Amygdala (tissue), 56 donors: ENCODE measurements at places on chromosomes 16 and 17.

DNA sequence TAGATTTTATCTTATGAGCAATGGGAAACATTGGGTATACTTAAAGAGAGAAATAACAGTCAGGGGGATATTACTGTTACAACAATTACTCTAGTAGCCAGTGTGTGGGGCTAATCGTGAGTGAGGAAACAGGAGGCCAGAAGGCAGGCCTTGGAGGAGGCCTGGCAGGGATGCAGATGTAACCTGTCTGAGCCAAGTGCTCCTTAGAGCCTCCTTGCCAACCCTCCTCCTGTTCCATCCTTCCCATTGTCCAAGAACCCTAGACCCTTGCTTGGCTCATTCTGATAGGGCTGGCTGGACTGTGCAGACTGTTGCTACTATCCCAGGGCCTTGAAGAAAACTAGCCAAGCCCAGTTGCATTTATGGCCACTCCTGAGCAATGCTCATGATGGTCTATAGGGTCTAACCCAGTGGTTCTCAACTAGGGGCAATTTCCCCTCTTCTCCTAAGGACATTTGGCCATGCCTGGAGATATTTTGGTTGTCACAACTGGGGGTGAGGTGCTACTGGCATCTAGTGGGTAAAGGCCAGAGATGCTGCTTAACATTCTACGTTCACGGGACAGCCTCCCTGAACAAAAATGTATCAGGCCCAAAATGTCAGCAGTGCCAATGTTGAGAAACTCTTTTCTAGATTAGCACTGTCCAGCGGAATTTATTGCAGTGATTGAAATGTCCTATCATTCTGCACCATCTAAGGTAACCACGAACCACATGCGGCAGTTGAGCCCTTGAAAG lies 24.4 kb upstream of the WSCD1 start:
- no peak for DNase-seq

DNA sequence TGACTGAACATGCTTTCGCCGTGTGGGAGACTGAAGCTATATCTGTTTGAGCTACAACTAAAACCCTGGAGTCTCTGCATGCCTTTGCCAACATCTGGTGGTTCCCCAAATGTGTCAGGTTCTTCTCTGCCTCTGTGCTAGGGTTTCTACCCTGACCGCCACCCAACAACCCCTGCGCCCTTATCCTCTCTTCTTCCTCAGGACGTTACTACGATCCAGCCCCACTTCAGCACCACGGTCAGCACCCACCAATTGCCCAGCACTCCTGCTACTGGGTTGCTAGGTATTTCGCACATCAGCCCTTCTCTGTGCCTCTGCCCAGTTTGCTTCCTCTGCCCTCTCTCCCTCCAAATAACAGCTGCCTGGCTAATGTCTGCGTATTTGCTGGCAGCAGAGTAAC lies 106.3 kb upstream of the HSBP1 start:
- DNase-seq = no peak

DNA sequence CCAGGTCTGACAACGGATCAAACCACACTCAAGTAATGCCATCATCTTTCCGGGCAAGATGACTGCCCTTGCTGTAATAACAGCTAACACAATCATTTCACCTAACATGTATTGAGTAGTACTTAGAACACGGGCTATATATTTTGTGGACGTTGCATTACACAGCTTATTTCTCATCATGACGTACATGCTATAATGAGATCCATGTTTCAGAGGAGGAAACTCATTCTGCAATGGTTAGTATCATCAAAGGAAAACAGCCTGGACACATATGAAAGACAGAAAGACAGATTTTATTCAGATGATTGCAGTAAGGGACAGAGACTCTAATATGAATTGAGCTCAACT lies 446.7 kb downstream of the HS3ST3B1 start:
- no peak for DNase-seq

DNA sequence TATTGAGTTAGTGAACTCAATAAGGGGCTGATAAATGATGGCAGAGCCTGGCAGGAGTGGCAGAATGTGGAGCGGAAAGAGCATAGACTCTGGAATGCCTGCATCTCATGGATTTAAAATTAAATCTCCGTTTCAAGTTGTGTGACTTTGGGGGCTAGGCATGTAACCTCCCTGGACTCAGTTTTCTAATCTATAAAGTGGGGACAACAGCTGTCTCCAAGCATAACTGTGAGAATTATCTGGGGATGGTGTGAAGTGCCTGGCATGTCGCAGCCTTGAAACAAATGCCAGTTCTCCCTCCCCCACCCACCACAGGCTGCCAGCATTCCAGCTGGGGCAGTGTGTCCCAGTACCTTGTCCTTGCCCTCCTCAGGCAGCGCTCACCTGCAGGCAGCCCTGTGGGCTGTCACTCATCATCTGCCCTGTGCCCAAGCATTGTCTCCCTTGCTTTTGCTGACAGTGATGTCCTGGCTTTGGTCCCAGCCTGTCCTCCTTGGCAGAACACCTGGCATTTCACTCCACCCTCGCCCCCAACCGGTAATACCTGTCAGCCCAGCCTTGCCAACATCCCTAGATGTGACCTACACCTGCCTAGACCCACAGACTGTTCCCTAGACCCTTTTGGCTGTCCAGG lies 129.6 kb downstream of the MRM1 start:
- no peak for DNase-seq

- no peak for DNase-seq
Observed at GRCh38 chr16:19573997-19574396, 18.5 kb downstream of the VPS35L start.

DNA sequence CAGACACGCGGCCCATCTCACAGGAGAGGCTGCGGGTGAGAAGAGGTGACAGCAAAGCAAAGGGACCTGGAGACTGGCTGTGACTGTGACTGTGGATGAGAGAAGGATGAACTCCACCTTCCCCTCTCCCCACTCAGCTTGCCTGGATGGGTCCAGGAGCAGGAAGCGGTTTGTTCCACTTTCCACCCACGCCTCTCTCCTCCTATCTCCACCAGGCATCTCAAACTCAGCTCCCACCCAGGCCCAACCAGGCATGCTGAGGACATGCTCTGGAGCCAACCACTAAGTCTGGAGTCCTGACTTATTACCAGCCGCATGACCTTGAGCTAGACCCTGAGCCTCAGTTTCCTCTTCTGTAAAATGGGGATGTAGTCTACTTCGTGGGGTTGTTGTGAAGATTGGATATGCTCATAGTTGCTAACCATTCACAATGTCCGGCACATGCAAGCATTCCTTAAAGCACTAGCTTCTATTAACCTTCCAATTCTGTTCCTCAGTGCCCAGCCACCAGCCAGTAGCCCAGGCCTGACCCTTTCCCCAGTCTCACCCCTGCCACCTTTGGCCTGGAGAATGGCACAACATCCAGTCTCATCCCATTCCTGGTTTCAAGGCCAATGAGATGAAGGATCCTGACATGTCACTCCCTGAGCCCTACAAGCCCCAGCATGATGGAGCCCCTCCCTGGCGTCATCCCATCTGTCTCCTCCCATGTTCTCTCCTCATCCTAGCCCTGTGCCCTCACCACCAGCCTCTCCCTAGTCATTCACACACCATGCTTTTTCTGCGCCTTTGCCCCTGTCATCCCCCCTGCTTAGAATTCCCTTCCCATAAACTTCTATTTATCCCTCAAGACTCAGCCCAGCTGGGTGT lies 2.3 kb downstream of the GAS2L2 start:
- no peak for DNase-seq

DNA sequence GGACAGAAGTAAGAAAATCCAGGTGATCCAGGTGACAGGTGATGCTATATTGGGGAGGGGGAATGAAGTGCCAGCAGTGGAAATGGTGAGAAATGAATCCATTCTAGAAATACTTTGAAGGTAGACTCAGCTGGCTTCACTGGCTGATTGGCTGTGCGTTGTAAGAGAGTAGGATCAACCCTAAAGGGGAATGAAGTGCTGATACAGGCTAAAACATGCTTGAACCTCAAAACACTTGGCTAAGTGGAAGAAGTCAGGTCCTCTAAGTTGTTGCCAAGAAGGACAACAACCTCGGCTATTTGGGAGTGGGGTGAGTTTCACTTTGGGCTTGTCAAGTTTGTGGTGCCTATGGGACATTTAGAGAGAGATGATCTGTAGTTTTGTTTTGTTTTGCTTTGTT lies 24.1 kb upstream of the SCNN1B start:
- no peak for DNase-seq

DNA sequence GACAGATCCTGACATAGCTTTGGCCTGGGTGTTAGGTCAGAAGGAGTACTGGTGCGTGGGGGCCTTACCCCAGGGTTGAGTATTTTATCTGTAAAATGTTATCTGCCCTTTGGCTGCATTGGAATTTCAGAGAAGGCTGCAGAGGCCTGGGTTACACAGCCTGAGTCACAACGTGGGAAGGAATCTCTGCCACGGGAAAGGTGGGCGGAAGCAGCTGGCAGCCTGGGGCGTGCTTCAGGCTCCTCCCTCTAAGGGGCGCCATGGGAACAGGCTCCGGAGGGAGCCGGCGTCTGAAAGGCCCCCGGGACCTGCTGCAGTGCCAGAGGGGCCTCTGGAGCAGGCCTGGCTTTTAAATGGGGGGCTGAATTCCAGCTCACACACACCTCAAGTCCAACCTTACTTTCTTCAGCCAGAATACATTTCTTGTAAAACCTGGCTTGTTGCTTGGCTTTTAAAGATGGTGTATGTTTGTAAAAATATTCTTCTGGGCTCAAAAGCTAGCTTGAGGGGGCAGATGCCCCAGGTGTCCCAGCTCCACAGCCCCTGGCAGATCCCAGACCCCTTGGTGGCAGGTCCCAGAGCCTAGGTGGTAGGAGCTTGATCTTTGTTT lies 142.2 kb downstream of the RAB11FIP4 start:
- no peak for DNase-seq

DNA sequence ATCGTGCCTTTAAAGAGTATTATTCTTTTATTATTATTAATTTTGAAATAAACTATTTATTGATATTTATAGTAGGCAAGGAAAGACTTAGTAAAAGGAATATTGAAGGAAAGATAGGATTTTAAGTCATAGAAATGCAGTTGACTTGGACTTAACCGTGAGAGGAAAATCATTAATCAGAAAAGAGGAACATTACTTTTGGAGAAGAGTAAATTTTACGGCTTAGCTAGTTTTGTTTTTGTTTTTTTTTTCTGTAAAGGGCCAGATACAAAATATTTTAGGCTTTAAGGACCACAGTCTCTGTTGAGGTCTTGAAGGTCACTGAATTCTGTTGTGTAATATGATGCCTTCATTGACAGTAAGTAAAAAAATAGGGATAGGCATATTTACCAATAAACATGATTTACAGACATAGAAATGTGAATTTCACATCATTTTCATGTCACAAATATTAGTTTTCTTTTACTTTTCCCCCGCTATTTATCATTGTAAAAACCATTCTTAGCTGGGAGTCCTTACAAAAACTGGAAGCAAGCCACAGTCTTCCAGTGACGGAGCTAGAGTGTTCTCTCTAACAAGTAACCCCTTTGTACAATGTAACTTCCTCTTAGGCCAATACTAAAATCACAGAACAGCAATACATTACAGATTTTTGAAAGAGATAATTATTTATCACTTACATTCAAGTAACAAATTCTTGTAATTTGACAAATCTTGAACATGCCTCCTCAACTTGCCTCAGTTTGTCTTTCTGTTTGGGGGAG lies 2.3 kb upstream of the KCNJ16 start:
- no peak for DNase-seq

GRCh38 chr17:79322211-79323123 lies 247.8 kb downstream of the ENGASE start:
- no peak for DNase-seq

- DNase-seq = no peak
Observed at GRCh38 chr17:3647251-3647650, 10.7 kb downstream of the CTNS start.

- no peak for DNase-seq
Observed at GRCh38 chr17:34556384-34556783, 23.0 kb upstream of the TMEM132E start.

DNA sequence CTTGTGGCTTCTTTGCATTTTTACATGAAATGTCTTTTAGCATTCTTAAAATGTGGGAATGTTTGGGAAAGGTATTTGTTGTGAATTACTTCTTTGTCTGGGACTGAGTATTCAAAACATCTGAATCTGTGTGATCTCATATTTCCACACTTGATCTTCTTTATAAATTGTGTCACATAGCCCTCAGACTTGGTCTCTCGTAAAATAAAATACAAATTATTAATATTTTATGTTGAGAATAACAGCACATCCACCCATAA lies 81.9 kb downstream of the TUBD1 start:
- no peak for DNase-seq

DNA sequence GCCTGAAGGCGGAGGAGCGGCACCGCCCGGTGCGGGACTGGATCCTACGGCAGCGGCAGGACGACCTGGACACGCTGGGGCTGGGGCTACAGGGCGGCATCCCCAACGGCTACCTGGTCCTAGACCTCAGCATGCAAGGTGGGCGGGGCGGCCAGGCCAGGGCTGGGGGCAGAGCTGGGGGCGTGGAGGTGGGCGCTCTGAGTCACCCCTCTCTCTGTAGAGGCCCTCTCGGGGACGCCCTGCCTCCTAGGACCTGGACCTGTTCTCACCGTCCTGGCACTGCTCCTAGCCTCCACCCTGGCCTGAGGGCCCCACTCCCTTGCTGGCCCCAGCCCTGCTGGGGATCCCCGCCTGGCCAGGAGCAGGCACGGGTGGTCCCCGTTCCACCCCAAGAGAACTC lies 7.9 kb downstream of the MSLN start:
- no peak for DNase-seq

- DNase-seq = no peak
Observed at GRCh38 chr17:68324654-68325336, 33.5 kb downstream of the ARSG start.

GRCh38 chr16:4743226-4743878 lies 9.0 kb downstream of the DNAAF8 start:
- no peak for DNase-seq

DNA sequence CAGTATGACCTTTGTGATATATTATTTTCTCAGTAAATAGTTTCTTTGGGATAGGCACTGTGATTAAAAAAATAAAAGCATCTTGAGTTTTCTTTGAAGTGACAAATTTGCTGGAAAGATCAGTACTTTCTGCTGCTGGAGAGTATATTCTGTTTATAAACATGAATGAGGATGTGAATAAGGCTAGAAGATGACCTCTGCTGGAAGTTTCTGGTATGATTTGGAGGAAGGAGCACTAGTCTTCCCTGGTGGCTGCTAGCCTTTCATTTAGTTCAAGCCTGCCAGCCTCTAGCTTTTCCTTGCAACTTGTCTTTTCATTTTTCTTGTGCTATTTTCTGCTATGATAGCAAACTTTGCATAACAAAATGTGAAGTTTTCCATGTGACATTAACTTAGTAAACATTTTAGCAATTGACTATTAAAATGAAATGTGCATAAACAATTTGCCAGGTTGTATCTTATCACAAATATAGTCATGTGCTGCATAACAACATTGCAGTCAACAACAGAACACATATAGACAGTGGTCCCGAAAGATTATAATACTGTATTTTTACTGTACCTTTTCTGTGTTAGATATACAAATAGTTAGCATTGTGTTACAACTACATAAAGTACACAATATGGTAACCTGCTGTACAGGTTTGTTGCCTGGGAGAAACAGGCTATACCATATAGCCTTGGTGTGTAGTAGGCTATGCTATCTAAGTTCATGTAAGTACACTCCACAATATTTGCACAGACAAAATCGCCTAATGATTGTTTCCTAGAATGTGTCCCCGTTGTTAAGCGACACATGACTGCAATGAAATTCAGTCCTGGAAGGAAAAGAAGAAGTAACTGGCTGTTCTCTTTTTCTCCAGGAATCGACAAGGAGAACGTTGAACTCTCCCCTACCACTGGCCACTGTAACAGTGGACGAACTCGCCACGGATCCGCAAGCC lies 18.1 kb upstream of the RAB11FIP4 start:
- DNase-seq = no peak

GRCh38 chr17:79993390-79994227 lies 42.1 kb downstream of the TBC1D16 start:
- no peak for DNase-seq

- DNase-seq = no peak
Observed at GRCh38 chr17:8941520-8941919, 24.0 kb downstream of the PIK3R5 start.

- no peak for DNase-seq
Observed at GRCh38 chr16:75377729-75378386, 55.4 kb downstream of the CFDP1 start.
